Nephron progenitor cell (in vitro differentiated cells): ENCODE measurements at places on chromosomes 1 and 21.

DNA sequence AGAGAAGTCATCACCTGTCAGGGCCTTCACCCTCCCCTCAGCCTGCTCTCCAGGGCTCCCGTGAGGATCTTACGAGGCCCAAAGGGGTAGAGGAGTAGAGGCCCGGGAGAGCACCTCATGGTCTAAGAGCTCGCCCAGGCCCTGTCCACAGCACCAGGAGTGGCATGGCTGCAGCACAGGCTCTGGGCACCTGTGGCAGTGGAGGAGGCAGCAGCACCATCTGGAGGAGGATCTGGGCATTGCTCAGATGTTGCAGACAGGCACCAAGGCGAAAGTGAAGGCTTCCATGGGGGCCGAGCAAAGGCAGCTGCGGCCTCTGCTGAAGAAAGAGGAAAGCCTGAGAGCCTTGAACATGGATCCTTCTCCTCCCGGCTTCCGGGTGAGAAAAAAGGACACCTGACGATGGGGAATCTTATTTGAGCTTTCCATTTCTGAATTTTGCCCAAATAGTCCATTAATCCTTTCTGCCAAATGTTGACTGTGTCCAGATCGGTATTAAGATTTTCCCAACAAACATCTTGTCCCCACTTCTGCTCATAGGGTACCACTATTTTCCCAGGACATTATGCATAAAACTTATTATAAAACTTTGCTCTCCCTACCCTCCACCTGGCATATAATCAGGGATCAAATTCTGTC lies 604.7 kb downstream of the PTPRC start:
- peak; percentile 59 for DNase-seq

- peak; percentile 80 for DNase-seq
Observed at GRCh38 chr1:27388337-27389005, 4.0 kb upstream of the GPR3 start.

DNA sequence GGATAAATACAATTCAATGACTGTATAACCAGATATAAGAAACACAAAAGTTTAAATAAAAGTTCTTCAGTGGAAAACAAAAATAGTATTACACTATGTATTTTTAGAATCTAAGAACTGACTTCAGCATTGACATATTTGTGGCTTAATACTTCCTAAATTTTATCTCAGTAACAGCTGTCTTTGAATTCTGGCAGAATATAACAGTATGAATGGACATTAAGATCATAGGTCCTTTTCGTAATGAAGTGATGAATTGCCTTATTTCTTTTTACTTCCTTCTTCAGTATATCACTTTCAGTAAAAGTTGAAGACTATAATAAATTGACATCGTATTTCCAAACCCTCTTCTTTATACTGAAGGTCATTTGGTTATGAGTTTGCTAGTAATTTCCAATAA lies 1030.0 kb downstream of the MRPL39 start:
- no peak for DNase-seq

DNA sequence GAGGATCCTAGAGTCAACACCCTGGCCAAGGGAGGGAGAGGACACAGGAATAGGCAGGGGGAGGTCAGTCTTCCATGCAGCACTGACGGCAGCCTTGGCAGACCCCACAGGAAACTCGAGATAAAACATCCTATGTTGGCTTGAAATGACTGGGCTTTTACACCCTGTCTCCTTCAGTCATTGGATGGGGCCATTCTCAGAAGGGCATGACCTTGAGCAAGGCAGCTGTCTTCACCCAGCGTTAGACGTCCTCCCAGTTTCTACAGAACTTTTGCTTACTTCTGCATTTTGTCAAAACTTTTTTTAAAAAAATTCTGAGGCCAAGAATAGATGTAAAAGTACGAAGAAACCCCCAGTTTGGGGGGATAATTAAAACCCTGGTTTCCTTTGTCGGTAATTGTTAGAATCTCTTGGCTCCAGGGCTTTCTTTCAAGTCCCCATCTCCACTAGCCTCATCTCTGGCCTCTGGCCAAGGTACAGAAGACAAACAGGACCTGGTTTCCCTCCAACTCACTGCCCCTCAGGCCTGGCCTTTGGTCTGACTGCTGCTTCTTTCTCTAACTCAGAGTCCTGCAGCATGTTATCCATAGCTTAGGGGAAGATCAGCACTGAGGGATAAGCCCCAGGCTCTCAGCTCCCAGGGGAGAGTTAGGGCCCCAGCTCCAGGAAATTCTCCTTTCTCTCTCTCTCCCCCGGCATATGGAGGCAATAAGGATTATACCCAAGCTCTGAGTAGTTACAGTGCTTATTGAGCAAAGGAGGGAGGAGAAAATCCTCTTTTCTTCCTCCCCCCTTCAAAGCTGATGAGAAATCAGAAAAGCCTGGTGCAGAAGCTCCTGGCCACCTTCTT lies 51.6 kb upstream of the KCND3 start:
- DNase-seq, result no peak

DNA sequence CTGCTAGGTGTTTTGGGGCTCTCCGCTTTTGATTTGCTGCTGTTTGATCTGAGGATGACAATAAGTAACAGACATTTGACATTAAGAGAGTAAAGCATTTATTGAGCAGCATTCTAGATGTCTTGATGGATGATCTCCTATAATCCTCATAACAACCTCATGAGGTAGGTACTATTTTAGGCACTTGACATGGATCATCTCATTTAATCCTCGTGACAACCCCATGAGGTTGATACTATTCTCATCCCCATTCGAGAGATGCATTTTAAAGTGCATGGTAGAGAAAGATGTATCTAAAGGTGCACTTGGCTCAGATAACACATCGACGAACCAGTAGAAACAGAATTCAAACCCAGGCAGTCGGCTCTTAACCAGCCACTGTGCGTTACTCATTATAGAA lies 26.6 kb downstream of the TCEA3 start:
- no peak for DNase-seq

- no peak for DNase-seq
Observed at GRCh38 chr1:38929054-38929453, 12.6 kb downstream of the RHBDL2 start.

DNA sequence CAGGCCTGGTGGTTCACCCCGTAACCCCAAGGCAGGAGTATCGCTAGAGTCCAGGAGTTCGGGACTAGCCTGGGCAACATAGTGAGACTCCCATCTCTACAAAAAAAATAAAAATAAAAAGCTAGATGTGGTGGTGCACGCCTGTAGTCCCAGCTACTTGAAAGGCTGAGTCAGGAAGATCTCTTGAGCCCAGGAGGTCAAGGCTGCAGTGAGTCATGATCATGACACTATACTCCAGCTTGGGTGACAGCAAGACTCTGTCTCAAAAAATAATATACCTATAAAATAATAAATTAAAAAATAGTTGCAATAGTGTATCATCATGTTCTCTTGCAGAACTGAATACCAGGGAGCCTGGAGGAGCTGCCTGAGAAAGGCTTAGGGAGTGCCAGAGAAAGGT lies 19.9 kb upstream of the TMEM39B start:
- DNase-seq, result no peak

DNA sequence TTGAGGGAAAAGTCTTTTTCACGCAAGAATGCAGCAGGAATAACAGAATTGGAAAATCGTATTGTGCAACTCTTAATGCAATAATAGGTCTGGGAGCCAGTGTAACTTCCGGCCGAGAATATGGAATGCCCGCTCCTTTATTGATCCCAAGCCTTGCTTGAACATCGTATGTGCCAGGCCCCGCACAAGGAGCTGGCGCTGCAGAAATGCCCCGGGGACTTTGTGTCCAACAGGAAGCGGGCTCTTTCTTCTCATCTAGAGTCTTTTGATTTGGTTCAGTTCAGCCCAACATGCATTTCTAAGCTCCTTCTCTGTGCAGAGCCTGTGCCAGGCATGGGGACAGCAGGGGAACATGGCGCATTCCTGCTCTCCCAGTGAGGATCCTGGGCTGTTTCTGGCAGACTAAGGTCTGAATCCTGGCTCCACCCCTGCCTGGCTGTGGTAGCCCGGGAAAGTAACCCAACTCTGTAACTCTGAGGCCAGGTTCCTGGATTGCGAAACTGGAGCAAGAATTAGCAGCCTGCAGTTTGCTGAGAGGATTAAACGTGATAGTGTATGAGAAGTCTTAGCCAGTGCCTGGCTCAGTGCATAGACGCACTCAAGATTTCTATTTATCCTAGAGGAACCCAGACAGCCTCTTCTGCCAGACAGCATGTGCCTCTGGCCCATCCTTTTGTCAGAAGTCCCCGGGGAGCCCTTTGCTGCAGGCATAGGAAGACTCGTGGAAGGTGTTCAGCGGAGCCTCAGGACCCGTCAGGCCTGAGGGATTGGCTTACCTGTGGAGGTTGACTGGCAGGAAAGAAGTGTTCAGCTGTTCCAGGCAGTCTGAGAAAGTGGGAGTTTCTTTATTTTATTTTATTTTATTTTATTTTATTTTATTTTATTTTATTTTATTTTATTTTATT lies 987 bp upstream of the CDCP2 start:
- DNase-seq, result peak; percentile 19

- DNase-seq, result peak; percentile 48
Observed at GRCh38 chr21:25385911-25386474, 221.3 kb downstream of the MRPL39 start.

GRCh38 chr1:213723187-213723586 lies 264.6 kb upstream of the PROX1 start:
- no peak for DNase-seq

DNA sequence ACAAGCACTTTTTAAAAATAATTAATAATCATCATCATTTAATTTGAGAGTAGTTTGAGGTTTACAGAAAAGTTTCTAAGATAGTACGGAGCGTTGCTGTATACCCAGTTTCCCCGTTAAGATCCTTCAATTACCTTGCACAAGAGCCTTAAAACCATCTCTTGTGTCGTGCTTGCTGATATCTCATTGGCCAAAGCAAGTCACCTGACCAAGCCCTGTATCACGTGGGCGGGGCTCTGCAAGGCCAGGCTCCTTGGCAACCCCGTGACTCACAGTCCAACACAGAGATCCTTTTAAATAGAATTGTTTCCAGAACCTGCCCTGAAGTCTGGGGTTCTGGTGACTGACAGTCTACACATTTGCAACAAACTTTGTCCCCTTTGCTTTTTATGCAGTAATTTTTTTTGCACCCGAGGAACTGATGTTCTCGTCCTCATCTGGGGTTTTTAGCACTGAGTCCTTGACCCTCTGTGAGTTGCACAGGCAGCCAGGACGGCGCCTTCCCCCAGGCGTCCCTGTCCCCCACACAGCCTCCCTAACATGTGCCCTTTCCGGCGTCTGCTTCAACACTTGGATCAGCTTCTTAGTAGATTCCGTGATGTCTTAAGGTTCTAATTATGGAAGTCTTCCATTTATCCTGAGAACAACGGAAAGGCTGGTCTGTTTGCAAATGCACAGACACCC lies 183.3 kb upstream of the TMEM51 start:
- DNase-seq, result no peak
